ENCODE measurements at places on chromosomes 2 and 18. TPM values are rescaled to one million over a fixed set of nuclear protein-coding genes. Genes with fewer than 3 reads are reported as not detected.

GRCh38 chr2:175151791-175152190 lies 16.2 kb downstream of the ATF2 start:
- DNase-seq: no peak

DNA sequence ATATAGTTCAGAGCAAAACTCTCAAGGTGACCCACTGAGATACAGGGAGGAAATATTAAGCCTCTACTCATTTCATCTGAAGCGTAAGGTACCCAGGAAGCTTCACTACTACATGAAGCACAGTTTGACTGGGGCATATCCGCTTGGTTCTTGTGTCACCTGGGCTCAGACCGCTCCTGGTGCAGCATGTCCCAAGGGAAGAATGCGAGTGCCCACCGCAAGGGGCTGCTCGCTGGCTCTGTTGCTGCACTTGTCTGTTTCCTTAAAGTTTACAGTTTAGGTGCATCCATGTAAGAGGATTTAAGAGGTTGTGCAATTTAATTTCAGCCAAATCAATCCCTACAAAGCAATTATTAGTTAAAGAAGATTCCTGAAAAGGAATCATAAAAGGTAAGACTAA lies 507.8 kb downstream of the FBXO15 start:
- no peak for DNase-seq

DNA sequence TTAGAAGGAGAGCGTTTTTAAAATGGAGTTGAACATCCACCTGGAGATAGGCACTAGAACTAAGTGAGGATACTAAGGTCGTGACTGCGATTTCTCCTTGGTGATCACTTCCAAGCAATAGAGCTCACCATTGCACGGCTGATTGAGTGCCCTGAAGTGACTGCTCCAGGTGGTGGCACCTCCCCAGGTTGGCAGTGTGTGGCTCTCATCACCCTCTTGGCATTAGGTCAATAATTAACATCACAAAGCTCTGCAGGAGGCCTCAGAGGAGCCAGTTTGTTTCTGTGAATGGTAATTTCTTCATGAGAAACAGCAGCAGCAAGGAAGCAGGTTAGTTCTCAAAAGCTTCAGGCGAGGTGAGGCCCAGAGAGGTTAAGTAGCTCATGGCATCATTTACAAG lies 259.6 kb downstream of the CLIP4 start:
- DNase-seq: no peak

GRCh38 chr18:21826196-21826595 lies 85.6 kb downstream of the MIB1 start:
- DNase-seq: no peak

- no peak for DNase-seq
These were observed 15.9 kb upstream of the POMC start for GRCh38 chr2:25184254-25184653.

FAM237A gene
- polyA plus RNA-seq: not detected

- DNase-seq: no peak
These were observed 75.3 kb upstream of the CHN1 start for GRCh38 chr2:175080479-175080878.

TUBA4B gene
- not detected for polyA plus RNA-seq

CD28 gene
- 5.5 TPM for polyA plus RNA-seq

Data from muscle of back (tissue), 13 donors.